Pulmonary artery endothelial cell (primary cell): ENCODE measurements at places on chromosomes 1 and 21.

- DNase-seq = no peak
These were observed 36.7 kb downstream of the RRP1 start for GRCh38 chr21:43825936-43826622.

DNA sequence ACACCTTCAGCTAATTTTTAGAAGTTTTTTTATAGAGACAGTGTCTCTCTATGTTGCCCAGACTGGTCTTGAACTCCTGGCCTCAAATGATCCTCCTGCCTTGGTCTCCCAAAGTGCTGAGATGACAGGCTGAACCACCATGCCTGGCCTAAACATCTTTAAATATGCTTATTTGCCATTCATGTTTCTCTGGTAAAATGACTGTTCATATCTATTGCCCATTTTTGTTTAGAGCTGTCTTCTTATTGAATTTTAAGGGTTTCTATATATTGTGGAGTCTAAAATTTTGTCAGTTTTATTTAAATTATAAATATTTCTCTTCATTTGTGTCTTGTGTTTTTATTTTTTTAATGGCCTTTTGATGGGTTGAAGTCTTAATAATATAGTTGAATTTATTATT is 3.0 kb upstream of the PM20D1 start:
- DNase-seq = no peak

- no peak for DNase-seq
These were observed 235.3 kb downstream of the FAF1 start for GRCh38 chr1:50724626-50725286.

DNA sequence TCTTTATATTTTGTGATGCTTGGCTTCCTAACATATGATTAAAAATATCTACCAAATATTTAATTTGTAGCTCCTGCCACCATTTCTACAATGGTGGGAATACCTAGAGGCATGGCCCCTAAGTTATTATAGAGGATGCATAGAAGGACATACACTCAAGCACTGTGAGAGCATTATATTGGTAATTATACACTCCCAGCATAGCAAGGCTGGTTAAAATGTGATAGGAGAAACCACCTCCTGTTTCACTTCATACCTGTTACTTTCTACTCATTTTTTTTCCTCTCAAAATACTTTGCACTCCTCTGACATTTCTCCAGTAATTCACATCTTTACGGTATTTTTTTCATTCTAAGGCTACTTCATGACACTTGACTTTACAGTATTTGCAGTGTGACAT is 92.9 kb downstream of the HS2ST1 start:
- DNase-seq = no peak

DNA sequence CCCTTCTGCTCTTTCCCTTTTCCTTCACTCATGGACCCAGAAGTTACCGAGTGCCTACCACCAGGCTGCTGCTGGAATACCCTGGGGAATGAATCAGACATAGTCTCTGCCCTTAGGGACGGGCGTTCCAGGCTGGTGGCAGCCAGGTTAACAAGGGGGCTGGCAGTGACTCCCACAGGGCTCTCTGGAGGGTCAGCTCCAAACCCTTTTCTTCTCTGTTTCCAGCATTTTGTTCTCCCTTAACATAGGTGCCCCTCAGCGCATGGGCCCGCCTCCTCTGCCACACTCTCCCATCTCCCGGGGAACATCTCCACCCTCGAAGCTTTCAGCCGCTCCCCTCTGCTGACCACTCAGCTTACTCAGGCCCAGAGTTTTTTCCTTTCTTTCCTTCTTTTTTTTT is 62.9 kb upstream of the LRP8 start:
- no peak for DNase-seq

- no peak for DNase-seq
These were observed 144.6 kb downstream of the LMO4 start for GRCh38 chr1:87473203-87473661.

DNA sequence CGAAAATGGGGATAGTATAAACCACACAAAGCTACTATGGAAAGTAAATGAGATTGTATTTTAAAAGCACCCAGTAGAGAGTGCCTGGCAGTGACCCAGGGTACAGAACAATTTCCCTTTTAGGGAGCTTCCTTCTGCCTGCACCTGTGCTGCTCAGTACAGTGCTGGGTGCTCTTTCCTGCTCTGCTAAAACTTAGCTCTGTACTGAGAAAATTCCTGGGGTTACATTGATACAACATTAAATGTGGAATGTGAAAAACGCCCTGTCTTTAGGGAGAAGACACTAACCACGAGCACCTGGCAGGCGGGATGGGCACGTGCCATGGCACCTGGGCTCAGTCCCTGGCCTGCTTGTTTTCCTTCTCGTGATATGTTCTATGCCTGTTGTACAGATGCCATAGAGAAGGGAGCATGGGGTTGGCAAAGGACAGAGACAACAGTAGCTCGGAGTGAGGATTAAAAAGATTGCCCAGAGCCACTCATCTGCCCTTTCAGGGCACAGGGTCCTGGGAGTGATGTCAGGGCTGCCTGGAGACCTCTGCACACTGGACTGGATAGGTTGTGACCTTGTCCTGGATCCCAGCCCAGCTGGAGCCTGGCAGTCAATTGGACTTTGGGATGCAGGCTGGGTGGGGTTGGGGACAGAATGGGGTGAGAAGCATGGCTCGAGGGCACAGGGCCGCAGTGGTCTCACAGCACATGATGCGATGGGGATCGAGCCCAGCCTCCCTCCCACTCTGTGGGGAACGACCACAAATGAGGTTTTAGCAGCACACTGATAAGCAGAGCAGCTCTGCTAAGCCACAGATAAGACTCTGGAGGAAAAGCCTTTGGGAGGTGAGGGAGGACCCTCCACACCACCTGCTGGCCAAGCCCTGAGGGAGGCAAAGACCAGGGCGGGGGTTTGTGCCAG is 4.2 kb downstream of the SPATA46 start:
- DNase-seq = no peak

GRCh38 chr1:8075511-8076051 is 49.5 kb upstream of the ERRFI1 start:
- no peak for DNase-seq

- no peak for DNase-seq
These were observed 21.4 kb downstream of the FAAH start for GRCh38 chr1:46415514-46415913.

GRCh38 chr1:35539824-35540261 is 17.4 kb downstream of the KIAA0319L start:
- DNase-seq = no peak

DNA sequence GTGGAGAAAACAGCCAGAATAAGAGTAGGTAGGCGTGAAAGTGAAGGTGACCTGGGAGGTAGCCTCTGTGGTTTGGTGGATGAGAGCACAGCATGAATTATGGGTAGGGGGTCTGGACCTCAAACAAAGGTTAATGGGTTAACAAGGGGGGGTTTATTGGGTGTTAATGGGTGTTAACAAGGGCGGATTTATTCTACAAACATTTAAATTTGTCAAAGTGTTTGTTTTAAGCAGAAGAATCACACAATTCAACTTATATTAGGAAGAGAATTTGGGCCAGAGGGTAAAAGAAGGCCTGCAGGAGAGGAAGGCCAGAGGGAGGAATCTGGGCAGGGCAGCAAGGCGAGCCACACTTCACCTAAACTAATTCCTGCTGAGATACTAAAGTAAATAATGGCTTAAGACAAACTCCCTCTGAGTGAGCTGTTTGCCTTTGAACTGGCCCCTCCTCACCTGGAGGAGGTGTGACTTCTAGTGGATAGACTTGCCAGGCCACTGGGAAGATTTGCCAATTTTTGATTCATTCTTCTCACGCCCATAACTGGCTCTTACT is 191.7 kb downstream of the GIPC2 start:
- no peak for DNase-seq

GRCh38 chr1:210151052-210151672 is 81.4 kb upstream of the SERTAD4 start:
- no peak for DNase-seq

DNA sequence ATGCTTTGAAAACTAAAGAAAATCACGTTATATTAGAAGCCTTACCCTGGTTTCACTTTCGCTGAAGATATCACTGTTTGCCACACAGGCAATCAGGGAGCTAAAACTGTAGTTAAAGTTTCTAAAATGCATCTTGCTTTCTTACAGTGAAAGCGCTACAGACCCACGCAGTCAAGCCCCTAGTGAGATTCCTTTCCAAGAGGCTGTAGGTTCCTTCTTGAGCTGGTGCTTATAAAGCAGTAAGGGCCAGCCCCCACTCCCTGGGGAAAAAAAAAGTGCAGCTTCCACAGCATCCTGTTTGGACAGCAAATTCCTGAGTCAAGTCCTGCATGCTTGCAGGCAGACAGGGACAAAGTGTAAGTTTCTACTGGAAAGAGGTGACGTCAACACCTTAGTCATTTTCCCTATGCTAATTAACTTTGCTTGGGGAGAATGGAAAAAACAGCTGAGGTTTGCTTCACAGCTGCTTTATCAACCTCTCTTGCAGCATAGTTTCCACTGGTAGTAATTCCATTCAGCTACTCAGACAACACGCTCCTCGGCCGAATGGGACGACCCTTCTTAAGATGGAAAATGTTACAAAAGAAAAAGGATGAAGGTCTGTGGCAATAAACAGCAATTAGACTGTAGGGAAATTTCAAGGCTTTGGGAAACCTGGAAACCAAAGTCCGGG is 14.7 kb upstream of the KCNE1 start:
- peak; percentile 99 for DNase-seq

- DNase-seq = no peak
These were observed 29.0 kb upstream of the LMO4 start for GRCh38 chr1:87299661-87300060.

- no peak for DNase-seq
These were observed 7.7 kb upstream of the ABL2 start for GRCh38 chr1:179237222-179237621.

GRCh38 chr1:67564193-67564592 is 120.8 kb upstream of the GADD45A start:
- peak; percentile 64 for DNase-seq

DNA sequence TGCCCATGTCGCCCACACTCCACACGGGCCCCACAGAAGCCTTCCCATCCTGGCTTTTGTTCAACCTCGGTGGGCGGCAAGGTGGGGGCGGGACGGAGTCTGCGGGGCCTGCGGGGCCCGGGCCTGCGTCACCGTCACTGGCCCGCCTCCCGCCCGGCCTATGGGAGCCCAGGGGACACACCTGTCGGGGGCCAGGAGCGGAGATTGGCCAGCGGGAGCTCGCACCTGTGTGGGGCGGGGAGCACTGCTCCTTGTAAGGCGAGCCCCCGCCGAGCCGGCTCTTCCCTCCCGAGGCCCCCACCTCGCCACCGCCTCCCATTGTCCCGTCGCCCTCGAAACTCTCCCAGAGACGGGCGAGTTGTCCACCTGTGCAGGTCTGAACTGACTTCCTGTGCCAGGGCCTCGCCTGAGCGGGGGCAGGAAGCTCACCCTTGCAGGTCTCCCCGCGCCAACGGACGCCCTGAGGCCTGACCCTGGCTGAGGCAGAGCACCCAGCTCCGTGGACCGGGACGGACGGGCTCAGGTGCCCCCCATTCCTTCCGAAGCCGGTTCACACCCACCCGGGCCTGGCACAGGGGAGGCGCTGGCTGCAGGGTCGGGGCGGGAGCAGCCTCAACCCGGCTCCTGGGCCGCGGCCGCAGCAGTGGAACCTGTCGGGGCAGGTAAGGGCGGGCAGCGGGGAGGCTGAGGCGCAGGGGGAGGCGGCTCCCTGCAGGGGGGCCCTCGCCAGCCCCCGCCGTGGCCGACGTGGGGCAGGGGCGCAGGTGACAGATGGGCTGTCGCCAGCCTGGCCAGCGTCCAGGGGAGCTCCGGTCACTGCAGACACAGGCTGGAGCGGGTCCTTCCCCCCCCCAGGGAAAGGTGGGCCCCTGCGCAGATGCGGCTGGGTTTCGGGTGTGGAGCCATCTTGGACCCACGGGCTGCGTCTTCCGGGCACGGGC is 10.8 kb upstream of the TTLL10 start:
- no peak for DNase-seq

DNA sequence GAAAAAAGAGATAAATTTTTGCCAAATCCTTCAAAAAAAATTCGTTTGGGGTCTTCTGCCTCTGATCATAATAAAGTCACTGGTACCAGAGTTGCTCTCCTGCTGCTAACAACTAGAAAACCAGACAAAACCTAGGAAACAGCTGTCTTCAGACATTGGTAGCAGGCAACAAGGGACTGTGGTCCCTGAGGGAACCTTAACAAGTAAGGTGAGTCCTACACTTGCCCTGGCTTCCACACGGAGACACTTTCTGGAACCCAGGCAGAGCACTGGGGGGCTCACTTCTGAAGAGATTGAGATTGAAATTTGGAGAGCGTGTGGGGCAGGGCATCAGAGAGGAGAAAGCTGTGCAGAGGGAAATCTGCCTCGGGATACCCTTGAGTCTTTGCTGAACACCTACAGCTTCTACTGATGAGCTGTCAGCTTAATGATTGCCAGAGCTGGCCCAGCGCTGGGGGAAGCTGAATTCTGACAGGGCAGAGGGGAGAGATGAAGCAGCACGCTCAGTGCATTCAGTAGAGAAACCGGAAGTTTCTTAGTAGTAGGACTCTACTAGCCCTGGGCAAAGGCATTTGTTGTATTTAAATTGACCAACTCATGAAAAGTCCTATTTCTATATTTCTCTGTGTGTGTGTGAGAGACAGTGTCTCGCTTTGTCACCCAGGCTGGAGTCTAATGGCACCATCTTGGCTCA is 18.5 kb upstream of the FAM89A start:
- DNase-seq = no peak

DNA sequence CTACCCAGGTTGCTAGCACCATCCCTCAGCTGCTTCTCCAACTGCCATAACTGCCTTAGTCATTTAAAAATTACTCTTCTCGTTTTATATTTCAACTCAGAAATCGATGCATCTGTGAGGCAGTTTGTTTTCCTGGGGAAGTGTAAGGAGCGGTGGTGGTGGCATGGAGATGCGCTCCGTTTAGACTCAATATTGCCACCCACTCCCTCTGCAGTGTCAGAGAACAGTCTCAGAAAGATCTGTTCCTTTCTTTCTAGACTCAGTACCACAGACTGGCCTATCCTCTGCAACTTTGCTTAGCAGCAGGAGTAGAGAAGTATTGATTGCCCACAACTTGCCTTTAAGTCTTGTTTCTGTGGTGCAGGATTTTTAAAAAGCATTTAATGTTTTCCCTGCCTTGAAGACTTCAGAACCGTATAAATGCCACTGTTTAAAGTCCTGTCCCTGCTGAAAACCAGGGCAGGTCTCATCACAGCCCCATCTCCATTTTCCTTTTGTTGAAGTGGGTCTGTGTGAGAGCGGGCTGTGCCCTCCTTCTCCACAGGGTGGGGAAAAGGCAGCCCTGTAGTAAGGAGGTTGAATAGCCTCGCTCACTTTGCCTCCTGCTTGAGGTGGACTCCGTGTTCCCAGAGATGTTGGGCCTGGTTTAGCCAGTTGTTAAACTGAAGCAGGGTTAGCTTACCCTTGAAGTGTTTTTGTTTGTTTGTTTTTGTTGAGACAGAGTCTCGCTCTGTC is 105.2 kb downstream of the NFIA start:
- no peak for DNase-seq

DNA sequence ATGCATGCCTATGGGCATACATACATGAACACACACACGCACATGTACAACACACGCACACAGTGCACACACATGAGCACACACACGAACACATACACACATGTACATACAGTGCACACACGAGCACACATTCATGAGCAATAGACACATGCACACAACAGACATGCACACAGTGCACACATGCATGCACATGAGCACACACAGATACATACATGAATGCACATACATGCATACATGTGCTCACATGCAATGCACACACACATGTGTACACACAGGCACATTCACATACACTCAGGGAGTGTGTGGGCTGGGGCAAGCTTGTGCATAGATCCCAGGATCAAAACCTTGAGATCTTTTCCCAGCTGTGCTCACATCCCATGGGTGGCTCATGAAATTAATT is 18.9 kb downstream of the CRYAA start:
- DNase-seq = no peak
